ENCODE measurements at places on chromosomes 7 and 10.

DNA sequence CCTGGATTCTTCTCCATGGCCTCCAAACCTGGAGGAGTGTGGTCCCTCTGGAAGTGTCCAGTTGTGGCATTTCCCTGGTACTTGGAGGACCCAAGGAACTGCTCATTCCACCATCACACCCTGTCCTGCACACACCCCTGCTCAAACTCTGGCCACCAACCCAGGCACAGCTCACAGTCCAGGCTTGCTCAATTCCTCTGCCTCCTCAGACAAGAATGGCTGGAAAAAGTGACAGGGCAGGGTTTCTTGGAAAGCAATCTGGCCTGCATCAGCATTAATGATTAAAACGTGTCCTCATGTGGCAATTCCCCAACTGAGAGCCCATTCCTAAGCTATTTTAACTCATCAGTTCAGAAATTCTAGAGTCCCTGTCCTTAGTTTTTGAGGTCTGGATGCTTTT is 17.2 kb upstream of the TPST1 start:
- no peak for DNase-seq

DNA sequence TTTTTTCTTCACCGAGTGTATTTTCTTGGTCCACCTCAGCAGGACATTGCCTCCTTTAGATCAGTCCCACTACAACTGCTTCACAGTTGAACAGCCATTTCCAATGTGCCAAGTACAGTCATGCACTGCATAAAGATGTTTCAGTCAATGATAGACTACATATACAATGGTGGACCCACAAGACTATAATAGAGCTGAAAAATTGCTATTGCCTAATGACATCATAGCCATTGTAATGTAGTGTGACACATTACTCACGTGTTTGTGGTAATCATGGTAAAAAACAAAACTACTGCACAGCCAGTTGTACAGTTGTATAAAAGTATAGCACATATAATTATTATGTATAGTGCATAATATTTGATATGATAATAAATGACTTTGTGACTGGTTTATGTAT is 113.8 kb upstream of the HPS1 start:
- no peak for DNase-seq

GRCh38 chr10:74888962-74889661 is 62.7 kb downstream of the KAT6B start:
- DNase-seq: no peak

DNA sequence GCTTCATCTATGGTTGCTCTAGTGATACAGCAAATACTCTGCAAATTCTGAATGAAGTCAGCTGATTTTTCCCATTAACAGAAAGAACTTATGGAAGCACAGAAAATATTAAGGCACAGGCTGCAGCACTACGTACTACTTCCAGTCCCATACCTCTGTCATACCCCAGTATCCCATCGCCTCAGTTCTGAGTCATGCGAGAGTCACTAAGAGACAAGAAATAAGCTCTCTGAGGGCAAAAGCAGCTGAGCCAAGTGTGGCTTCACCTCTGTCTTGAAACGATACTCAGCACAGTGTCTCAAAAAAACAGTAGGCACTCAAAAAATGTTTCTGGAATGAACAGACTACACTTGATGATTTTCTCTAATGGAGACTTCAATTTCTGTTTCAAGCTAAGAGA is 48.2 kb downstream of the EZH2 start:
- DNase-seq: no peak

GRCh38 chr10:28840971-28841370 is 163.7 kb downstream of the BAMBI start:
- no peak for DNase-seq
